ENCODE measurements at places on chromosomes 6 and 20.

DNA sequence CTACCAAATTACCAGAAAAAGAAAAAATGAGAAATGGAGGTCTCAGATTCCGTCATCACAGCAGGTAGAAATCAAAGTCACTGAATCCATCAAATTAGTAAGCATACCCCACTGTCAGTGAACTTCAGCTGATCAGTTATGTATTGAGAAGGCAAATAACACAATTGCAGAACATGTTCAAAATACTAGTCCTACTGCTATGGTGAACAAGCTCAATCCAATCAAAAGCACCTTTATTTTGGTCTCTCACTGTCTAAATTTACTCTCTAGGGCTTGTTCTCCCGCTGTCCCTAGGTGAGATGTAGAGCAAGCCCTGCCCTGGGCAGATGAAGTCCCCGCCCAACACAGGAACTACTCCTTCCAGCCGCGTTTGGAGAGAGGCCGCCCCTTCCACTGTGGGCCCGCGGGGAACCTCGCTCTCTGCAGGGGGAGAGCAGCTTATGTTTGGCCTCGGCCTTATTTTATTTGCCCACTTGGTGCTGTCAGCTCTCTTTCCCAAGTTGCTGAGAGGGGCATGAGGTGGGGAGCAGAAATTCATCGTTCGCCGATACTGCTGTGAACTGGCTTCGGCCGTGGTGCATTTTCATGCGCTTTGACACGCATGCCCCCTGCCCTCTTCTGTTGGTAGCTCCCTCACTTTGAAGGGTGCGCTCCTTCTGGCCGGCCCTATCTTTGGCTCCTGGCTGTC is 14.3 kb upstream of the MAP1LC3A start:
- peak; percentile 31 for DNase-seq

GRCh38 chr20:46683668-46683938 is 5.6 kb downstream of the TP53RK start:
- DNase-seq = no peak

- DNase-seq = no peak
These were observed 1.4 kb downstream of the HEY2 start for GRCh38 chr6:125750692-125751333.

DNA sequence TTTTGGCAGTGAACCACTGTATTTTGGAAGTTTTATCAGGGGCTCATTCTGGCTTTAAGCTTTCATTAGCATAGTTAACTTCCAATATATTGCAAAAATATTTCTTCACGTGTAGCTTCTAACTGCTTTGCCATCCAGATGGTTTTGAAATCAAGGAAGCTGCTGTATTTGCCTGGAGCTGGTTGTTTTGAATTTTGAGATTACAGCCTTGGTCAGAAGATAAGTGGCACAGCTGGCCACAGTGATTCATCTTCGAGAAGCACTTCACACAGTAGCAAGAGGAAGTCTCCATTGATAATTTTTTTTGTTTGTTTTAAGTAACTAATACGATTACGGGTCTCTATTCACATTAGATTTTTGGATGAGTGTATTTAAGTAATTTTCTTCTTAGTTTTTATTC is 3.8 kb downstream of the APCDD1L start:
- no peak for DNase-seq

DNA sequence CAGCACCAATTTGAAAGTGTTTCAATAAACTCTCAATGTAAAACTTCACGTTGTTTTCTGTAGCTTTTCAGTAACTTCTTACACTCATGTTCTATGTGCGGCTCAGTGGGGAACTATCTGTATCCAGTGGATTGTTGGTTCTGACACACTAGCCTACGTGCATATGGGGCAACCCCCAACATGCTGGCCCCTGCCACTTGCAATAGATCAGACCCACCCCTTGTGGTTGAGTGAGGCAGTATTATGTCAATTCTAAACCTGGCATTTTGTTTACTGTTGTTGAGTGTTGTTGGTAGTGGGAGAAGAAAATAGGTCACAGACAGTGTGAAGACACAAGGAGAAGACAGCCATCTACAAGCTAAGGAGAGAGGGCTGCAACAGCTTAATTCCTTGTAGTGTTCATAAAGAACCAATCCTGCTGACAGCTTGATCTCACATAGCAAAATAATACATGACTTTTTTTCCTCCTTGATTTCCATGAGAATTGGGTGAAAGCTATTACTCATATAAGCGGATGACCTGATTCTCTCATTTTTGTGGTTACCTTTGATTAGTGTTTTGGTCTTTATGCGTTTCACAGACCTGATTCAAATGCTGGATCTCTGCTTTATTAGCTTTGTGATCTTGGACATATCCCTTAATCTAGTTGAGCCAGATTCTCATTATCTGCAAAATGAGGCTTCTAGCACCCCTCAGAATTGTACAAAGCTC is 320.4 kb downstream of the LAMA2 start:
- no peak for DNase-seq

GRCh38 chr6:7051780-7052442 is 55.9 kb upstream of the RREB1 start:
- DNase-seq = peak; percentile 41

- no peak for DNase-seq
These were observed 103.8 kb upstream of the BEND6 start for GRCh38 chr6:56851074-56851473.

- no peak for DNase-seq
These were observed 130.7 kb downstream of the DHX35 start for GRCh38 chr20:39092733-39093410.

- DNase-seq = no peak
These were observed 603.9 kb upstream of the SLC35B3 start for GRCh38 chr6:9039258-9039657.

GRCh38 chr20:20690676-20691476 is 21.6 kb downstream of the RALGAPA2 start:
- no peak for DNase-seq

GRCh38 chr6:56024931-56025330 is 149.5 kb upstream of the BMP5 start:
- no peak for DNase-seq

DNA sequence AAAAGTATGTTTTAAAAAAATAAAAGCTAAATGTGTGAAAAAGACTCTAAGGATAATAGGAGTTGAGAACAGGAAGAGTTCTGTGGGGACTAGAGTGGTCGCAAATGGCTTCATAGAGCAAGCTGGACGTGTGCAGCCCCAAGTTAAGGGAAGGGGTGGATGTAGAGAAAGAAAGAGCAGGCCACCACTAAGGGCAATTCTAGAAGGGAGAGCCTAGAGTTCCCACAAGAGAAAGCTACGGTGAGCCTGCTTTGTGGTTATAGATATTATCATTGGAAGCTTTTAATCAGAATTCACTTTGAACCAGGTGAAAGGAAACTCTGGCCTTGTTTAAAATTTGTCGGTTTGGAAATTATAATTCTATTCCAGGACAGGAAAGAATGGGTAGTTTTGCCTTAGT is 101.6 kb downstream of the HIVEP2 start:
- DNase-seq = no peak

DNA sequence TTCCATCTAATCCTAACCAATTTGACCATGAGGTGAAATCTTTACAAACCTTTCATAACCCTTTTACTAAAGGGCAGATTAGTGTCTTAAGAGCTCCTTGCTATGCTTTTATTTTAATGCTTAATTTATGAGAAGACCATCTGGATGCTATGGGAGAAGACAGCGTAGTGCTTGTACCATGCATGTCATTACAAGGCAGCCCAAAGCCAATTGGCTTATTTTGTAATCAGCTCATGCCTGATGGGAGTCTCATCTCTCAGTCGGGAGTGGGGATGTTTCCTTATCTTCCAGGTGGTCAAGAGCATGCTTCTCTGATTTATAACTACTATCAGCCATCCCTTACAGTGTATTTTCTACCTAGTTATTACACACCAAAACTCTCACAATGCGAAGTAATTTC is 304.7 kb downstream of the FARS2 start:
- DNase-seq = no peak

DNA sequence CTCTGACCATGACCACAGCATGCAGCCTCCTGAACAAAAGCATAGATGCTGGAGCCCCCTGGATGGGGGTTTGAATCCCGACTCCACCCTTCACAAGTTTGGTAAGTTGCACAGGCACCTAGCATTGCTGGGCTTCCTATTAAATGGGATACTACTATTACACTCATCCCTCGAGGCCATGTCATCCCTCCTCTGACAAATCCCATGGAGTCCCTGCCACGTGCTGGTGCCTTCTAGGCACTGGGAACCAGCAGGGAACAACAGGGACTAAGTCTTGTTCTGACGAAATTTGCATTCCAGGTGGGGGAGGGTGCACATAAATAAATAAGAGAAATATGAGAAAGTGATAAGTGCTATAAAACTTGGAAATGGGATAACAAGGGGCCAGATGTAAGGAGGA is 15.3 kb upstream of the SIRPA start:
- no peak for DNase-seq

- DNase-seq = no peak
These were observed 403.4 kb downstream of the GJA1 start for GRCh38 chr6:121838842-121839241.

DNA sequence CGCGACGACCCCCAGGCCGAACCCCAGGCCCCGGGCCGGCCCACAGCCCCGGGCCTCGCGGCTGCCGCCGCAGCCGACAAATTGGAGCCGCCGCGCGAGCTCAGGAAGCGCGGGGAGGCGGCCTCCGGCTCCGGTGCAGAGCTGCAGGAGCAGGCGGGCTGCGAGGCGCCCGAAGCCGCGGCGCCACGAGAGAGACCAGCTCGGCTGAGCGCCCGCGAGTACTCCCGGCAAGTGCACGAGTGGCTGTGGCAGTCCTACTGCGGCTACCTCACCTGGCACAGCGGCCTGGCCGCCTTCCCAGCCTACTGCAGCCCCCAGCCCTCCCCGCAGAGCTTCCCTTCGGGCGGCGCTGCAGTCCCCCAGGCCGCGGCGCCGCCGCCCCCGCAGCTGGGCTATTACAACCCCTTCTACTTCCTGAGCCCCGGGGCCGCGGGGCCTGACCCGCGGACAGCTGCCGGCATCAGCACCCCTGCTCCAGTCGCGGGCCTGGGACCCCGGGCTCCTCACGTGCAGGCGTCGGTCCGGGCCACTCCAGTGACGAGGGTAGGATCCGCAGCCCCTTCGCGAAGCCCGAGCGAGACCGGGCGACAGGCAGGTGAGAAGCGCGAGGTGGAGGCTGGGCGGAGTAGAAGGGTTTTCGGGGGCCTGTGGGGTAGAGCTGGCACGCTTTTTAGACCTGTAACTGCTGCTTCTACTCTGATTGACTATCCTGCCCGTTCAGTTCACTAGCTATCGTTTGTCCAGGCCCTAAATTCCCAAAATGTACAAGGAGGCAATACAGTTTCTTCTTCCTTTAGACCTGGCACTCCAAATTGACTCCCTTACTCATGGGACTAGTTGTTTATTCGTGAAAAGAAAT is 654 bp downstream of the FAM8A1 start:
- peak; percentile 42 for DNase-seq

DNA sequence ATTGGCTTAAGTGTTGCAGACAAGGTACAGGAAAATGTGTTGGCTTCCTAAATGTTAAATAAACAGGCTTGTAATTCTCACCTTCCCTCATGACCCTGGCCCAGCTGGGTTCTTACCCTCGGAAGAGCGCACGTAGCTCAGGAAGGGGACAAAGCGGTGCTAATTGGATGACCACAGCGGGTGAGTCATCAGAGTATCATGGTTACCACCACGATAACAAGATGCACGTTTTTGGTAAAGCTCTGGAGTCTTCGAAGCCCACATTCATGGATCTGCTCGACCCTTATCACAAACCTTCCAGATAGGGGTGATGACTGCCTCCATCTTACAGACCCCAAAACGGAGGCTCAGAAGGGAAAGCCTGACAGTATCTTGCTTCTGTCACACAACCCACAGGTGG is 32.8 kb downstream of the APCDD1L start:
- DNase-seq = no peak

GRCh38 chr6:13485923-13486562 is 1.4 kb downstream of the GFOD1 start:
- DNase-seq = peak; percentile 11

DNA sequence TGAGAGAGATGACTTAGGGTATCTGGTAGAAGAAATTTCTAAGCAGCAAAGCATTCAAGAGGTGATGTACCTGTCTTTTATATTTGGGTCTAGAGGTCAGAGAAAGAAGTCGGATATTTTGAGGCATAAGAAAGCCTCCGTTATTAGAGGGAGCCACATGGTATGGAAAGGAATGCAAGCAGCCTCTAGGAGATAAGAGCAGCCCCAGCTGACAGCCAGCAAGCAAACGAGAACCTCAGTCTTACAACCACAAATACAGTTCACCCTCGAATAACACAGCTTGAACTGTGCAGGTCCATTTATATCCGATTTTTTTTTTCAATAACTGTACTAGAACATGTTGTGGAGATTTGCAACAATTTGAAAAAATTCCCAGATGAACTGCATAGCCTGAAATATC is 190.7 kb upstream of the VGLL2 start:
- no peak for DNase-seq

DNA sequence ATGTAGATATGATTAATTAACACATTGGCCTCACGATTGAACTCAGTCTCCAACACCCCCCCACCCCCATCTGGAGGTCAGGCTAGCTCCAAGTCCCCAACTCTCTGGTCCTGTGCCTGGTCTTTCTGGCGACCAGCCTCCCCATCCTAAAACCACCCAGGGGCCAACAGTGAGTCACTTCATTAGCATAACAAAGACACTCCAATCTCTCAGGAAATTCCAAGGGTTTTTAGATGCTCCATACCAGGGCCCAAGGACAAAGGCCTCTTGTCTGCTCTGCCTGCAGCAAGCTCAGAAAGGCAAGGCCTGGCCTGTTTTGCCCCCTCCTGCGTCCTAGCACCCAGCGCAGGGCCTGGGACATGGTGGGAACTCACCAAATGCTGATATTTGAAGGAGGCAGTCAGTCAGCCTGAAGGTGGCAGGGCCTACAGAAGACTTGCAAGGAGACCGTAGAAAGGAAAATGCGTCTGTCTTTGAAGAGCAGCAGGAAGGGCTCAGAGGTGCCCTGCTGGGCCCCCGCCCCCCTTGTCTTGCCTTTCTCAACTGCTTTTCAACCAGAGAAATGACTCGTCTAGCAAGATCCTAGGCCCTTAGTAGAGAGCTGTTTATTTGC is 184.7 kb downstream of the CDH4 start:
- no peak for DNase-seq

DNA sequence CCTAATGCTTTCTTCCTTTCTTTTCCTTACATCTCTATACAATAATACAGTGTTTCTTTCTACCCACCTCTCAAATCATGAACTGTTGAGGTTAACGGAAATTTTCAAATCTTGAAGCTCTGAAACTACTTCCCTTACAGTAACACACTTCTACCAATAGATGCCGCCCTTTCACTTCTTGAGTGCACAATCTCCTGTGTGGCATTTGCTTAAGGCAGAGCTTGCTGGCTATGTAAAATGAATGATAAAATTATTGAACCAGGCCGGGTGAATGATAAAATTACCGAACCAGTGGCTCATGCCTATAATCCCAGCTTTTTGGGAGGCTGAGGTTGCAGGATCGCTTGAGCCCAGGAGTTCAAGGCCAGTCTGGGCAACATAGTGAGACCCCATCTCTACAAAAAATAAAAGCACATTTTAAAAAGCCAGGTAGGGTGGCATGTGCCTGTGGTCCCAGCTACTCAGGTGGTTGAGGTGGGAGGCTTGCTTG is 56.8 kb downstream of the KCNS1 start:
- DNase-seq = no peak
